ENCODE measurements at places on chromosomes 16 and 17.

DNA sequence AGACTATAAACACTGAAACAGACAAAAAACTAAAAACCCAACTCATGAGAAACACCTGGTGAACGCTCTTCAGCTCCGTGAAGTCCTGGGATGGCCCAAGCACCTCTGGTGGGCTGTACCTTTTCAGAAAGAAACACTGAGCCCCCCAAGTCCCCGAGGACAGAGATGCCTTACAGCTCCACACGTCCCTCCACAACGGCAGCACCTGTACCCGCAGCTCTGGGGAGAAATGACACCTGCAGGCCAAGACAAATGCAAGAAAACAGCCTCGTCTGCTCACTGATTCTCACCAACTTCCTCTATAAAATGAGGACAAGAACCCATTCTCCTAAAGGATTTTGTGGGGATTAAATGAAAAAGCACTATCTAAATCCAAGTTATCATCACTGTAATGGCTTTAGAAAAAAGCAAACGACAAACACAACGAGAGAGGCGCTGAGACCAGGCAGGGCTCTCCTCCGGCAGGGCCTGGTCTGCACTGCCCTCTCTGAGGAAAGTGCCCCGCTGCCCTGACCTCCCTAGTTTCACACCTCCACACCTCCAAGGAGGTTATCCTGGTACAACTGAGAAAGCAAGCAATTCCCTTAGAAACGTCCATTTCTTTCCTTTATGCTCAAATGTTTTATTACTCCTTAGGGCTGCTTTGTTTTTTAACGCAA, 114.9 kb downstream of the ZNF778 start:
- DNase-seq: no peak

GRCh38 chr17:10198509-10199249, at the start of gene GAS7:
TSS of gene GAS7 (minus strand) at chr17:10198606.
- DNase-seq: no peak

- no peak for DNase-seq
Observed at GRCh38 chr17:79897243-79898063, 58.2 kb upstream of the CBX4 start.

GRCh38 chr16:66175636-66176035, 190.9 kb upstream of the CDH5 start:
- DNase-seq: no peak

- DNase-seq: no peak
Observed at GRCh38 chr17:75774991-75775668, 9.5 kb upstream of the UNK start.

DNA sequence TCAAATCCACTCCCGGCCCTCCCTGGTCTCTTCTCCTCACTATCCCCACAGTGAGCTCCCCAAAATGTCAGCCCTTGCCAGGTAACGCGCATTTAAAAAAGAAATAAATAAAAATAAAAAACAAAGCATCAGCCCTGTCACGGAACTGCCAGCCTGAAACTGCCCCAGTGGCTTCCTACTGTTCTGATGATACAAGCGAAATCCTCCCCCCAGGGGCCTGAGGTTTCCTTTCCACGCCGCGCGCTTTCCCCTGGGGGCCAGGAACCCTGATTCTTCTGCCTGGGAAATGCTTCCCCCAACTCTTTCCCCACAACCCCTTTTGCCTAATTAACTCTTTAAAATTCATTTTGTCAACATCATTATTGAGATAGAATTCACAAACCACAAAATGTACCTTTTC, 12.2 kb upstream of the RPH3AL start:
- no peak for DNase-seq

- DNase-seq: no peak
Observed at GRCh38 chr17:76720211-76720610, 6.2 kb downstream of the JMJD6 start.

GRCh38 chr17:41284043-41284442, 8.5 kb downstream of the KRTAP9-7 start:
- no peak for DNase-seq

GRCh38 chr16:75617121-75617520, 6.0 kb downstream of the ADAT1 start:
- DNase-seq: no peak

DNA sequence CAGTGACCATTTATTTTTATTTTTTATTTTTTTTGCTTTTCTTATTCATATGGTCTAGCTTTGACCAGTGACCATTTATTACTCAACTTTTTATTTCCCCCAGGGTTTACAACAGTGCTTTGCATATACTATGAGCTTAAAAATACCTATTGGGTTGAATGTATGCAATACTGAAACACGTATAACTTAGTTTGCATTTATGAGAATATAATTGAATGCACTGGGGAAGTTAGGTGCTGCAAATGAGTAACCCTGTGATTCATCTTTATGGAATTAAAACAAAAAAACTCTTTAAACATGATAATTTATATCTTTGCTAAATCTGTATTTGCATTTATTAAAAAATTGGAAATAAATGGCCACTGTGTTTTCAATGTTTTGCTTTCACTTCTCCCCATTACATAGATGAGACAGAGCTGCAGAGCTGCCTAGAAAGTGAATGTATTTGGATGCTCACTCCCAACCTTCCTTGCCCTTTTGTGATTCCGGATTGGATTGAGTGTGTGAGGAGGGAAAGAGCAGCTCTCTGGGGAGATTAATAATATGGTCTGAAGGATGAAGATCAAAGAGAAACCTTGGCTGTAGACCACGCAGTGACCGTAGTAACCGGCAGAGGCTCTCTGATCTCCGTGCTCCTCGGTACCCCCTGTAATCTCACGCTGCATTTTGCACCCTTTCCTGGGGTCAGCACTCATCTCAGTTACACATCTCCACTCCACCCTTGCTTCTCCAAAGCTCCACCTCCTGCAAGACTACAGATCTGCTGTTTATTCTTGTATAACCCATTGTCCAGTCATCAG, 14.3 kb downstream of the TMEM100 start:
- no peak for DNase-seq

DNA sequence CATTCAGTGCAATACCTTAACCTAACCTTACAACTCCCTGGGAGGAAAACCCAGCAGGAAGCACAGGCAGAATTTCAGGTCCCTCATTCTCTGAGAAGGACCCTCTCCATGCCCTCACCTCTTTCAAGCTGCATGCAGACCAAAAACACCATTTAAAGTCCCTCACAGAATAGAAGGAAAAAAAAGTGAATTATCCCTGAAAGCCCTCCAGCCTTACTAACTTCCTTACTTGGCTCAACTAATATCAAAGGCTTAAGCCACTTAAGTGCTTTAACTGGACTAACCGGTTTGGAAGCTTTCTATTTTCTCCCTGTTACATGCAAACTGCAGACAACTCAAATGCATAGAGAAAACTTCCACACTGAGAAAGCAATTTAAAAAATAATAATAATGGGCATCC, 60.5 kb downstream of the ADAMTS18 start:
- no peak for DNase-seq

DNA sequence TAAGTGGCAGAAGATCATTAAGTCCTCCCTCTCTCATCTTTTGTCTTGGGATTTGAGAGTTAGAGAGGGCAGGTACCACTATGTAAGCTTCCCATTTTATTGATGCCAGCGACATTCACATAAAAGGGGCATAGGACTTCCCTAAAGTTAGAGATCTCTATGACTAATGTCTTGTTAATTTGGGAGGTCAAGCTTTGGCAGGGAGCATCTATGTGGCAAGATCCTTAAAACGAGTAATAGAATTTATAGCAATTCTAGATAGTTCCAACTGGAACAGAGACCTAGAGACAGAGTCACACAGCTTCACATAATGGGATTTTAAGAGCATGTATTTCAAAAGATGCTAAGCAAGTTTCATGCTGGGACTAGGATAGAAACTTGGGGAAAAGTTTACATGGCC, 308.0 kb downstream of the MAP2K6 start:
- DNase-seq: no peak

- DNase-seq: no peak
Observed at GRCh38 chr17:52524096-52524637, 365.7 kb upstream of the CA10 start.

- DNase-seq: no peak
Observed at GRCh38 chr16:75192606-75193264, 14.2 kb downstream of the CTRB2 start.

GRCh38 chr17:37609170-37610040, at the start of gene SYNRG:
TSS of gene SYNRG (minus strand) at chr17:37609418. CDS start at chr17:37609355, 63 bp downstream.
- peak; percentile 96 for DNase-seq

- DNase-seq: no peak
Observed at GRCh38 chr16:29971304-29971703, 2.4 kb upstream of the TAOK2 start.

All from MM.1S (cell line).